Fibroblast of lung (primary cell): ENCODE measurements at places on chromosomes 4 and X. TPM values are rescaled to one million over a fixed set of nuclear protein-coding genes. Genes with fewer than 3 reads are reported as not detected.

- peak; percentile 29 for DNase-seq
Measured at GRCh38 chr4:10622728-10623127, 61.8 kb downstream of the CLNK start.

DNA sequence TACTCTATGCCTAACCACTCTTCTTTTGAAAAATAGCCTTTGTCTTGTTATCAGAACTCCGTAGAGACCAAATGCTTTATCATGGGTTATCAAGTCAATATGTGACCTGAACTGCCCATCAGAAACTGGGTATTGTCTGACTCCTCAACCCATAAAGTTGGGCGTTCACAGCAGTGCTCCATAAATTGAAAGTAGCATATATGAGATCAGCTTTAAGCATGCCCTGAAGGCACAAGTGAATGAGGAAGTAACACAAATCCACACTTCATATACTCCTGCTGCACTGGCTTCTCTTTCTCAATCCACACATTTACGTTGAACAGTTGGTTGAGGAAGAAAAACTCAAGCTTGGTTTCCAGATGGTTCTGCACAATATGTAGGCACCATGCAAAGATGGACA, 1106.0 kb downstream of the STIM2 start:
- DNase-seq, result no peak

DNA sequence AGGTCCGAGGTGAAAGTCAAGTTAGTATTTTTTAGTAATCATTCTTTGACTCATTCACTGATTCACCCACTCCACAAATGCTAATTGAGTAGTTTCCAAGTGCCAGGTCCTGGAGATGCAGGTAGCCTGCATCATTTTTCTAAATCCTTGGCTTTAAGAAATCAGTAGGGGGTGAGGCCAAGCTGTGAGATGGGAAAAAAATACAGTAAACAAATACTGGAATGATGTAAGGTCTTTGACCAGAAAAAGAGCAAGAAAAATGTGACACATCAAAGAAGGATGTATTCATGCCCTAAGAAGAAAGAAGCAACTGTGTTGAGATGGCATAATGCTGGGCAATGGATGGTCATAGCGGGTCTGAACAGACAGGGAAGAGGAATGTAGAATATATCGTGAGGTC, 1386.6 kb downstream of the PCDH7 start:
- no peak for DNase-seq

DNA sequence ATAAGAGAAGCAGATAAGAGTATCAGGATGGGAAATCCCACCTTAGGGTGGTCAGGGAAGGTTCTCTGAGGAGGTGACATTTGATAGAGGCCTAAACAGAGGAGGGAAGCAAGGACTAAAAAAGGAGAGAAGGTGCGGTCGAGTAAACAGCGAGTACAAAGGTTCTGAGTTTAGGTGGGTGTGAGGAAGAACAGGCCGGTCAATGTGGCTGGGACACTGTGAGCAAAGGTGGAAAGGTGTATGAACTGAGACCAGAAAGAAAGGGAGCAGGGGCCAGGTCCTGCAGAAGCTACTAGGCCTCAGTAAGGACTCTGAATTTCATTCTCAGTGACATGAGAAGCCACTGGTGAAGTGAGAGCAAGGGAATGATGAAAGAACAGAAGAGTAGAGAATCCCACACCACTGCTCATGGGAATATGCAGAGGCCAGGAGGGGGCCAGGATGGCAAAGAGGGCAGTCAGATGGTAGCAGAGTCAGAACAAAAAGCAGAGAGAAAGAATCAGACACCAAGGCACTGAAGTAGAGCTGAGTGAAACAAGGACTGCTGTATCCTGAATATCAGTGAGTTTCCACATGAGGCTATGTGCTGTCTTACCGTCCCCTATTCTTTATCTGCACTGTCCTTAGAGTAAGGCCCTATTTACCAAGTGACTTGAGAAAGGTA, 18.0 kb downstream of the PRSS48 start:
- DNase-seq, result no peak

DNA sequence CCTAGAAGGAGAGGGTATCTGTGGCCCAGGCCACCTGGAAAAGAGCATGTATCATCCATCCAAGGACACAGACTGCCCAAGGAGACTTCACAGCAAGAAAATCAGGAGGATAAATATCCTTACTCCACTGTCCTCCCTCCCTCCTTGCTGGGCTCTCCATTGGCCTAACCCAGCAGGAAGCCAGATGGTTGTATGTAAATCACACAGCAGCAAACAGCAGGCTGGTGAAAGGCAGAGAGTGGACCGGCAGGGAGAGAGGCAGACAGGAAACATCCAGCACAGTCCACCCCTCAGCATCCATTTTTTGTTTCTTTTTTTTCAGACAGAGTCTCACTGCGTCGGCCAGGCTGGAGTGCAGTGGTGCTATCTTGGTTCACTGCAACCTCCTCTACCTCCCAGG, 17.5 kb downstream of the TXK start:
- no peak for DNase-seq

DNA sequence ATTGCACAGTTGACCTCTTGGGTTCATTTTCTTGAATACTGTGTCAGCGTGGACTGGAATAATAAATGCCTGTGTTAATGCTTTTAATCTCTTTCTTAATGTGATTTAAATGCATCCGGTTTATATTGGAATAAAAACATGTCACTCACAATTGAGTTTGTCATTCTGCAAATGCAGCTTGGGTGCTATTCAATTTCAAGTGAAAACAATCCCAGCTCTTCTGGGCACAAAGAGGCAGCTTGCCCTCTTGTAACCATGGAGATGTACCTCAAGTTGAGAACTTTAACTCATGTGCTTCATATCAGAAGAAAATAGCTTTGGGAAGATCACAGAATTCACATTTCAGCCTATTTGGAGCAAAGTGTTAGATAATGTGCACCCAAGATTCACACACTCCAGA, 355.7 kb upstream of the GNPDA2 start:
- no peak for DNase-seq

DNA sequence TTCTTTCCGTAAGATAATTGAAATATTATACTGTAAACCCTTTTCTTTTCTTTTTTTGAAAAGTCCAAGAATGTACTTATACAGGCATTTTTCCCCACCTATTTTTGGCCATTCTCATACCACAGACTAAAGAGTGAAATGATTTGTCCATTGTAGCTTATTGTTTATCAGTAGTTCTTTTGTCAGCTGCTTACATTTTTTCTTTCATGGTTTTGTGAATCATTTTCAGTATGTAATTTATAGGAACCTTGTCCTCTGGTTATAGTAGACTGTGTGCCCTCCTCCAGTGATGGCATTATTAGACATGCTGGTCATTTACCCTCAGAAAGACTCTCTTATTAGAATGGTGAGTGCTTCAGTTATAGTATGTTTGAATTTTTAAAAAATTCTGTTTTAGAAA, 56.7 kb downstream of the CCKAR start:
- DNase-seq, result no peak

- DNase-seq, result peak; percentile 32
Measured at GRCh38 chr4:16817286-16817685, 81.2 kb downstream of the LDB2 start.

- DNase-seq, result no peak
Measured at GRCh38 chr4:163598028-163598427, 103.5 kb downstream of the TMA16 start.

GRCh38 chr4:7854697-7855370, 84.8 kb downstream of the AFAP1 start:
- no peak for DNase-seq

GRCh38 chr4:14862891-14863290, 139.4 kb upstream of the CPEB2 start:
- peak; percentile 18 for DNase-seq

- DNase-seq, result no peak
Measured at GRCh38 chr4:129328162-129328561, 232.2 kb downstream of the C4orf33 start.

DNA sequence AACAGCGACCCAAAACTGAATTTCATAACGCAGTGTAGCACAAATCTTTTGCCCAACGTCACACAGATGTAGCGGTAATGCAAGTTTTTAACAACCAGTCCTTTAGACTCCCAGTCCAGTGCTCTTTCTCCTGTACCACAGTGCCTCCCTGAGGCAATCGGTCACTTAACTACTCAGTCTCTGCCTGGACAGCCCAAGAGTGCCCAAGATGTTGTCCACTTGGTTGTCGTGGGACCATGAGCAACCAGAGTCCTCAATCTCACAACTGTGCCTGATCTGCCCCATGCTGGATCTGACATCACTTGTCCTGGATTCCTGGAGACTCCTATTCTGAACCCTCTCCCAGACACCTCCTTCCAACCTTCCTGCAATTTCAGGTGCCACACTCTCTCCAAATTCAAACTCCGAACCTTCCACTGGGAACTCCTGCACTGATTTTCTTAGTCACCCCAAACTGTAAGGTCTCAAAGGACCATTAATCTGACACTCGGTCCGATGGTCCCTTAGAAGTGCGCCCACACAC, 702 bp downstream of the MMGT1 start:
- DNase-seq, result no peak

DNA sequence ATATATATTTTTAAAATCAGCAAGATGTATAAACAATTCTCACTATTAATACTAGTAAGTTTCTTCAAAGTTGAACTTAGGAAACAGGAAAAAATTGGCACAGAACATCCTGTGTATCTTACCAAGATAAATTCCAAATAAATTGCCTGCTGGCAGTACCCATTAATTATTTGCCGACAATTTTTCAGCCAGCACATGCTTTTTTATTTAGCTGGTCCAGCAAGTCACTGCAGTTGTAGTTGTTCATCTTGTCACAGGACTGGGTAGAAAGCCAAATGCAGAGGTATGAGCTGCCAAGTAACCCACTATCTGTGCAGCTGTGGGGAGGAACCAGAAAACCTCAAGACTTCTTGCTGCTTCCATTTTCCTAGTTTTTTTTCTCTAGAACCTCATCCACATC, 113.4 kb downstream of the PACRGL start:
- DNase-seq, result peak; percentile 53

- DNase-seq, result no peak
Measured at GRCh38 chr4:150367326-150367725, 214.6 kb upstream of the MAB21L2 start.

- no peak for DNase-seq
Measured at GRCh38 chr4:40112027-40112792, 55.6 kb downstream of the N4BP2 start.

DNA sequence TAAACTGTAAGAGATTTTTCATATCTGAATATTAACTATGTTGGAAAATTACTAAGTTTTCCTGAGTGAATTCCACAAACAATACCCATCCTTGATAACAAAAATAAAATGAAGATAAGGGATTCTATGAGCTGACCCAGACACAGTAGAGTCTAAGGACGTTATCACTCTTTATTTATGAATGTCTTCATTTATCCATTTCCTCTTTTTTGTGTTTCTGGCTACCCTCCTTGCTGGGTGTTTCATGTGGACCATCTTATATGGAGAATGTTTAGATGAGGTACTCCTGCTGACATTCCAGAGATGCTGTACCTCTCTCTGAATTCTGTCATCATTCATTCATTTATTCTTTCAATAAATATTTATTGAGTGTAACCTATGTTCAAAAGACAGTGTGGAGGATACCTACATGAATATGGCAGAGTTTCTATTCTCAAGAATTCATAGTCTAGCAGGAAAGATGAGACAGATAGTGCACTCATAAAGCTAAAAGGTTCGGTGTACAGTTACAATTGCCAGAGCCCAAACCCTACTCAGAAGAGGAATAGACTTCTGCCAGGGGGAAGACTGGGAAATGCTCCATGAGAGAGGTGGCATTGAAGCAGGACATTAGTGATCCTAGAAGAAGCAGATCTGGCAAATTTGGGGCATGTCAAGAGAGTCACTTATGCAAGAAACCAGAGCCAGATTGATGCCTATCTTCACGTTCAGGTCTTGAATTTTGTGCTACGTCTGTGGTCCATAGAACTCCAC, 195.8 kb downstream of the MAML3 start:
- no peak for DNase-seq

DNA sequence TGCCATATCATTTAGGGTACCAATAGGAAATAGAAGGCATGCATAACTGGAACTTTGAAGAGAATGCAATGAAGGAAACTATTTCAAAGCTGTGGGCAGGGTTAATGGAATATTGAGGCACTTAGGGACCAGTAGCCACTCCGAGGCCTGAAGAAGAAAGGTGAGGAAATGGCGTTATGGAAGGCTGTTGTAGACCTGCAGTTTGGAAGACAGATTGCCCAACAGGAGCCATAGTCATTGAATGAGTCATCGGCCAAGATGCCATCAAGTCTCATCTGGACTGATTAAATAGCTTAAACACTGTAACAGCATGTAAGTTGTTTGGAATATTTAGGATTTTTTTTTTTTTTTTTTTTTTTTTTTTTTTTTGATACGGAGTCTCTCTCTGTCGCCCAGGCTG, 11.6 kb downstream of the CXCL13 start:
- peak; percentile 39 for DNase-seq

DNA sequence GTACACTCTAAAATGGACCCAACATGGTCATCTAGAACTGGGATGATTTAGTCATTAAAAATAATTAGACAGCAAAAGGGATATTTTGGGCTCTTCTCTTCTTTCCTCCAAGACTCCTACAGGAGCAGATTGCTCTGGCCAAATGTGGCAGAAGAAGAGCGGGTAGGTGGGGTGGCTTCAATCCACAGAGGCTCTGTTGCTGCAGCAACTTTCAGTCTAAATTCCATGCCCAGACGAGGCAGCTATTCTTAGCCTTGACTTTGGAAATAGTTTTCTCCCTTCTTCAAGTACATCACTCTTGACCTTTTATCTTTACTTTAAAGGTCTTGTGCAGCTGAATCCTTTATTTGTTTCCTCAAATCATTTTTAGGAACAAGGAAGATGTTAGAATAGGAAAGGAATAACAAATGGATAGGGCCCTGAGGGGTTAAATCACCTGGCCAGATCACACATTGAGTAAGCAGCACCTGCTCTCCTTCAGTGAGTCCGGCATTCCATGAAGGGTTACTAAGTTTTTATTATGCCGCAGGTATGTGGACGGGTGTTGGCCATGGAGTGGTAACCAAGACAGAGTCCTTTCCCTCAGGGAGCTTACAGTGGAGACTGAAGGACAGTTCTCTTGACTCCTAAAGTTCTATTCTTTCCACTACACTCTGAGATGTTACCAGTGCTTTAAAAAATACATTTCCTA, 19.3 kb upstream of the SORBS2 start:
- no peak for DNase-seq

DNA sequence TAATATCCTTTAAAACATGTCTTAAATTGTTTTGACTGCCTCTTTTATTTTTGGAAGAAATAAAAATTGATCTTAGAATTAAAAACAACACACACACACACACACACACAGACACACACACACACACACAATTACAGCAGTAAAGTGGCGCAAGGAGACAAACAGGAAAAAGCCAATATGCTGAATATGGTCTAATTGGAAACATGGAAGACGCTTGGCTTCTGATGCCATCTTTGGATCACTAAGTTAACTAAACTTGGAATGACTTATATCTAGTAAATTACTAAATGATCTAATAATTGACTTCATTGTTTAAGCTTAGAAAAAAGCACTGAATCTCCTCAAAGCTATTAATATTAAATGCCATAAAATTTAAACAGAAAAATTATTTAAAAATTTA, 1093.4 kb downstream of the ADGRL3 start:
- DNase-seq, result no peak

The IL2 gene
- not detected in 2 replicates for polyA plus RNA-seq

The SSX3 gene
- polyA plus RNA-seq, result not detected in 2 replicates

The PCSK1N gene
- polyA plus RNA-seq, result 0.08 TPM in 1 of 2 replicates, not detected in the other

The NPY2R gene
- not detected in 2 replicates for polyA plus RNA-seq

The GPRASP1 gene
- polyA plus RNA-seq, result 1.6 and 1.7 TPM in 2 replicates

The MTCP1 gene
- 9.3 and 10.6 TPM in 2 replicates for polyA plus RNA-seq

The POU4F2 gene
- not detected in 2 replicates for polyA plus RNA-seq

The SPATA4 gene
- 0.09 and 0.14 TPM in 2 replicates for polyA plus RNA-seq

The ARL9 gene
- 0.62 and 1.1 TPM in 2 replicates for polyA plus RNA-seq

The SPANXN4 gene
- not detected in 2 replicates for polyA plus RNA-seq

The NMU gene
- 0.08 and 0.12 TPM in 2 replicates for polyA plus RNA-seq

The ITM2A gene
- 0.22 and 0.50 TPM in 2 replicates for polyA plus RNA-seq

The EDNRA gene
- polyA plus RNA-seq, result 1.4 and 9.5 TPM in 2 replicates

The ATOH1 gene
- not detected in 2 replicates for polyA plus RNA-seq
